ENCODE measurements at places on chromosomes 5 and 9.

DNA sequence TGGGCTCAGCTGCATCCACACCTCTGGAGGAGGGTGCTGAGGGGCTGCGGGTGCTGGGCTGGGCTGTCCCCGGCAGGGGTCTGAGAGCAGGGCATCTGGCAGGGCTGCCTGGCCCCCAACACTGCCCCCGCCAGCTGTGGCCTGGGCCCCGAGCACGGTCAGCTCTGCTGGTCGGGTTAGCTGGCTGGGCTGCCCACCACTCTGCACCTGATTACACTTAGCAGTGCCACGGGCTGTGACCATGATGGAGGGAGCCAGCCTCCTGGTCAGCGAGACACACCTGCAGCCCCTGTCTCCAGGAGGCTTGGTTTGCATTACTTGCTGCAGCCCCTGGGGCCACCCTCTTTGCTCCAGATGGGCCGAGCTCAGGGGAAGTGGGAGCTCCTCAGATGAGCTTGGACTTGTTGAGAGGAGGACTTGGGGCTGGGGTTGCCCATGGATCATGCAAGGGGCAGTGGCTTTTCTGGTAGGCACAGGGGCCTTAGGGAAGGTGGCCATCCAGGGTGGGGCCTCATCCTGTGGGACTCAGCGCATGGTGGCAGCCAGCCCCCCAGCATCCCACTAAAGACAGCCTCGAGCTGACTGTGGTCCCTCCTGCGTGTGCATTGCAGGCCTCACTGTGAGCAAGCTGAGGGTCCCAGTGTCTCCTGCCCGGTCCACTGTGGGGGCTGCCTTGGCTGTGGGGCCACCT lies 132.0 kb upstream of the FAM120A start:
- peaks cover 4% of the 10 kb centered on the region for H3K4me1 ChIP-seq
- DNase-seq = peak; percentile 2
- no peak overlapping the region for H3K27ac ChIP-seq
- H3K27me3 ChIP-seq = peaks cover 17% of the 10 kb centered on the region

DNA sequence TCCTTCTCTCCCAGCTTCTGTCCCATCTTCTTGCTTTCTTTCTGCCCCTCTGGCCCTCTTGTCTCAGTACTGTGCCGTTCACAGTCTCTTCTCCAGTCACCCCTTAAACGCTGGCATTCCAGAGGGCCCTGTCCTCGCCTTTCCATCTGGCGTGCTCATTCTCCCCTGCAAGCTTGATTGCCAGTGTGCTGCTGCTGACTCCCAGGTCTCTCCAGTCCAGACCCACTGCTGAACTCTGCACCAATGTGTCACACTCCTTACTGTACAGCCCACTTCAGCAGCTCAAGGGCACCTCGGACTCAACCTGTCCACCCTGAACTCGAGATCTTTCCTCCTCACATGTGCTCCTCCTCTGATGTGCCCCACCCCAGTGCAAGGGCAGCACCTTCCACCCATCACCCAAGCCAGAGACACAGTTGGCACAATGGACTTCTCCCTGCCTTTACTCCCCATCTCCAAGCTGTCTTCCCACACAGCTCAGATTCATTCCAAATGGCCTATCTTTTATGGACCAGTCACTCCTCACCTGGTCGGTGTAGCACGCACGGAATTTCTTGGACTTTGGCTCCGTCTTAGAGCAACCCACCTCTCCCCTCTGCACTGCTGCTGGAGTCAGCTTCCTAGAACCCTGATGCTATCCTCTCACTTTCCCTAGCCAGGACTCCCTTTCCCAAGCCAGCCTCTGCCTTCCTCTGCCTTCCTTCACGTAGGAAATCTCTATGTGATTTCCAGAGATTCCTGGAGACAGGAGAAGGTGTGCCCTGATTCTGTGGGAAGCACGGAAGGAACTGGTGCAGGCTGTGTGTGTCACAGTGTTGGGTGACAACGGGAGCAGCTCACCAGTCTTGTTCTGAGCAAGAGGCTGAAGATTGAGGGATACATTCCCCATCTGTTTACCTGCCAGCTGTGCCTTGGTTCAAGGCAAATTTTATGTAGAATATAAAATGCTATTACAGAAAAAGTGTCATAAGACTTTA lies 26.0 kb upstream of the SLC2A8 start:
- DNase-seq = no peak
- H3K4me1 ChIP-seq = no peaks in the 10 kb centered on the region
- H3K27ac ChIP-seq = no peak overlapping the region
- no peaks in the 10 kb centered on the region for H3K36me3 ChIP-seq

GRCh38 chr9:126468141-126468825 lies 141.7 kb downstream of the MVB12B start:
- H3K36me3 ChIP-seq = no peaks in the 10 kb centered on the region
- DNase-seq = no peak
- peaks cover 48% of the 10 kb centered on the region for H3K4me1 ChIP-seq
- H3K27ac ChIP-seq = no peak overlapping the region
- no peak overlapping the region for H3K4me3 ChIP-seq

GRCh38 chr5:89253666-89254352 lies 370.8 kb upstream of the MEF2C start:
- H3K36me3 ChIP-seq = no peaks in the 10 kb centered on the region
- no peaks in the 10 kb centered on the region for H3K4me1 ChIP-seq
- no peaks in the 10 kb centered on the region for H3K27me3 ChIP-seq
- no peak overlapping the region for H3K27ac ChIP-seq
- no peak for DNase-seq

DNA sequence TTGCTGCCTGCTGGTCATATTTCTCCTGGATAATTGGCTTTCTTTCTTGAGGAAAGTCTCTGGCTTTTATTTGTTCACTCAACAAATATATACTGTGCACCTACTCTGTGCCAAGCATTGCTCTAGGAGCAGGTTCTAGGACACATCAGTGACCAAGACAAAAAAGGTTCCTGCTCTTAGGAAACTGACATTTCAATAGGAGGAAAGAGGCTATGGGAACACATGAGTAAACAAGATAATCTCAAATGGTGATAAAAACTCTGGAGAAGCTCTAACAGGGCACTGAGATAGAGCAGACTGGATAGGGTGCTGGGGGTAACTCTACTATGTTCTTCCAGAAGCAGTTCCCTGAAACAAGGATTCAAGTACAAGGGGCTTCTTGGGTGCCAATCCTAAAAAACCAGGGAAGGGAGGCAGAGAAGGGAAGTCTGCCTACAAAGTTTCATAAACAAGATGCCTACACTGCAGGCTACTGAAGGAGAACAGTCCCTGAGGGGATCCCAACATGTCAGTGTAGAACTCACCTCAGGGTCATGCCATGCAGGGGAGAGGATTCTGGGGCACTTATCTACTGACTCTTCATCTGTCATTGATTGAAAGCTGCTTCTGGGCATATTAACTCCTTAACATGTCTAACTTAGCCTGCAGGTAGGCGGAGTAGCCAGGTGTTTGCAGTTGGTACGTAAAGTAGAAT lies 181.3 kb downstream of the GRIA1 start:
- no peak for DNase-seq
- no peaks in the 10 kb centered on the region for H3K4me1 ChIP-seq
- H3K4me3 ChIP-seq = no peak overlapping the region
- no peak overlapping the region for H3K27ac ChIP-seq
- no peaks in the 10 kb centered on the region for H3K36me3 ChIP-seq
- no peaks in the 10 kb centered on the region for H3K27me3 ChIP-seq

DNA sequence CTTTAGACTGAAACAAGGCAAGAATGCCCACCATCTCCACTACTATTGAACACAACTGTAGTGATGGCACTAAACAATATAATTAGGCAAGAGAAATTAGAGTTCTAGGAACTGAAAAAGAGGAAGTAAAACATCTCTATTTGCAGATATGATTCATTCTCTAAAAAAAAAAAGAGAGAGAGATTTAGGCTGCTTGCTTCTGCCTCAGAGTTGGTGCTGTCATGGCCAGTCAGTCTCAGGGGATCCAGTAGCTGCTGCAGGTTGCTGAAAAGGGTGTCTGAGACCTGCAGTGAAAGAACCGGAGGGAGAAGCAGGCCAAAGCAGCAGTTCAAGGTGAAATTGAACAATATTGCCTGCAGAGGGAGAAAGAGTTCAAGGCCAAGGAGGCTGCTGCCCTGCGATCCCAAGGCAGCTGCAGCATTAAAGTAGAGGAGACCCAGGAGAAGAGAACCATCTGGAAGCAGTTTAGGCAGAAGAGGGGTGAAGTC lies 72.5 kb downstream of the AP3B1 start:
- H3K27me3 ChIP-seq = no peaks in the 10 kb centered on the region
- no peak for DNase-seq
- H3K27ac ChIP-seq = no peak overlapping the region
- peaks cover 6% of the 10 kb centered on the region for H3K4me1 ChIP-seq

DNA sequence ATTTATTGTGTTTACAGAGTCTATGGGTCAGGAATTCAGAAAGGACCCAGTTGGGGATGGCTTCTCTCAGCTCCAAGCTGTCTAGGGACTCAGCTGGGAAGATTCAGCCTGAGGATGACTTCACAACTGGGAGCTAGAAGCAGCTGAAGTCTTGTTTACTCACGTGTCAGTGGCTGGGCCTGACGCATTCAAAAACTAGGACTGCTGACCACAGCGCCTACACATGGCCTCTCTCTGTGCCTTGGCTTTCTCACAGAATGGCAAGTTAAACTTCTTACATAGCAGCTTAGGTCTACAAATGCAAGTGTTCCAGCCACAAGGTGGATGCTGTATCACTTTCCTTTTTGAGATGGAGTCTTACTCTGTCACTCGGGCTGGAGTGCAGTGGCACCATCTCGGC lies 16.3 kb upstream of the PPP2CA start:
- no peaks in the 10 kb centered on the region for H3K27me3 ChIP-seq
- H3K36me3 ChIP-seq = no peaks in the 10 kb centered on the region
- no peak overlapping the region for H3K27ac ChIP-seq
- no peak overlapping the region for H3K4me3 ChIP-seq
- peak; percentile 12 for DNase-seq
- no peaks in the 10 kb centered on the region for H3K4me1 ChIP-seq

- no peaks in the 10 kb centered on the region for H3K4me1 ChIP-seq
- H3K27ac ChIP-seq = no peak overlapping the region
- no peak overlapping the region for H3K4me3 ChIP-seq
These were observed 45.1 kb upstream of the FAM120A start for GRCh38 chr9:93406371-93406770.

GRCh38 chr5:55591686-55592085 lies 56.9 kb upstream of the PLPP1 start:
- peaks cover 2% of the 10 kb centered on the region for H3K27me3 ChIP-seq
- DNase-seq = no peak
- no peaks in the 10 kb centered on the region for H3K36me3 ChIP-seq
- H3K4me1 ChIP-seq = peaks cover 14% of the 10 kb centered on the region
- H3K27ac ChIP-seq = no peak overlapping the region
- H3K4me3 ChIP-seq = no peak overlapping the region

GRCh38 chr9:36976371-36977030 lies 57.6 kb downstream of the PAX5 start:
- H3K27me3 ChIP-seq = peaks cover 21% of the 10 kb centered on the region
- no peaks in the 10 kb centered on the region for H3K4me1 ChIP-seq
- H3K4me3 ChIP-seq = no peak overlapping the region
- no peaks in the 10 kb centered on the region for H3K36me3 ChIP-seq
- H3K27ac ChIP-seq = no peak overlapping the region

DNA sequence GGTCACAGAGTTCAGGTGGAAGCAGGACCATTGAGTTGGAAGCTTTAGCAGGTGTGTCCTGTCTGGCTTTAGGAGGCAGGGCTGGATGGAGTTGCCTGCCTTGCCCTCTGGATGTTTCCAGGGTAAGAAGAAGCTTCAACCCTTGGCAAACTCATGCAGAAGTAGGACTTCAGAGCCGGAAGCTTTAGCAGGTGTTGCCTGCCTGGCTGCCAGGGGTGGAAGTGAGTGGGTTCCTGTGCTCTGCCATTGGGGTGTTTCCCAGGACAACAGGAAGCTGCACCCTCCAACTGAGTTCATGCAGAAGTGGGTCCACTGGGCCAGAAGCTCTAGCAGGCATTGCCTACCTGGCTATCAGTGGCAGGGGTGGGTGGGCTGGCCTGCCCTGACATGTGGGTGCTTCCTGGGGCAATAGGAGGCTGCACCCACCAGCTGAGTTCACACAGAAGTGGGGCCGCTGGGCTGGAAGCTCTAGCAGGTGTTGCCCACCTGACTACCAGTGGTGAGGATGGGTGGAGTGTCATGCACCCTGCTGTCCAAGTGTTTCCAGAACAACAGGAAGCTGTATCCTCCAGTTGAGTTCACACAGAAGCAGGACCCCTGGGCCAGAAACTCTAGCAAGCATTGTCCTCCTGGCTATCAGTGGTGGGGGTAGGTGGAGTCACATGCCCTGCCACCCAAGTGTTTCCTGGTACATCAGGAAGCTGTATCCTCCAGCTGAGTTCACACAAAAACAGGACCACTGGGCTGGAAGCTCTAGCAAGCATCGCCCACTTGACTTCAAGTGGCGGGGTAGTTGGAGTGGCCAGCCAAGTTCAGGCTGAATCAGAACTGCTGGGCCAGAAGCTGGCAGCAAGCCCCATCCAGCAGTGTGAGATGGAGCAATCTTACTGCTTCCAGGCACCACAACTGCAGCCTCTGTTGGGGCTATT lies 24.6 kb downstream of the LOX start:
- DNase-seq = no peak
- no peaks in the 10 kb centered on the region for H3K4me1 ChIP-seq
- no peak overlapping the region for H3K27ac ChIP-seq

GRCh38 chr9:75657015-75657414 lies 233.5 kb upstream of the PCSK5 start:
- H3K4me1 ChIP-seq = no peaks in the 10 kb centered on the region
- H3K27ac ChIP-seq = no peak overlapping the region
- no peak overlapping the region for H3K4me3 ChIP-seq
- no peak for DNase-seq

DNA sequence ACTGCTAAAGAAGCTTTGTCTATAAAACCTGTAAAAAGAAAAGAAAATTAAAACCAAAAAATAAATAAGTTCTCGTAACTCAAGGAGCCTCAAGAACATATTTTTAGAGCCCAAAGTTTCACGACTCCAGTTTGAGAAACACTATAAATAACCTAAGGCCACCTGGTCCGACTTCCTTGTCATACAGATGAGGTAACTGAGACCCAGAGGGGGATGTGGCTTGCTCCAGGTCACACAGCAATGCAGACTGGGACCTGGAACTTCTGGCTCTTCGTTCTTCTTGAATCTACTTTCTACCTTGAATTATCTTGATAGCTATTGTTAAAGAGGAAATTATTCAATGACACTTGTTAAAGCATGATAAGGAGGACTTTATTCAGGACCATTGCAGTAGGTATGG lies 514.8 kb downstream of the CDK5RAP2 start:
- H3K36me3 ChIP-seq = no peaks in the 10 kb centered on the region
- H3K4me3 ChIP-seq = no peak overlapping the region
- no peaks in the 10 kb centered on the region for H3K27me3 ChIP-seq
- H3K27ac ChIP-seq = no peak overlapping the region
- H3K4me1 ChIP-seq = no peaks in the 10 kb centered on the region

Data from activated CD4-positive, alpha-beta memory T cell treated with anti-CD3 and anti-CD28 coated beads for 36 hours (primary cell).